T follicular helper cell (primary cell): ENCODE measurements at places on chromosomes 3 and 15.

GRCh38 chr15:70504299-70504951, 258.9 kb downstream of the UACA start:
- no peak for DNase-seq

GRCh38 chr3:78507196-78507984, 1260.4 kb downstream of the ROBO1 start:
- DNase-seq: no peak

GRCh38 chr3:112504123-112504522, 4.9 kb upstream of the BTLA start:
- no peak for DNase-seq

GRCh38 chr3:8489278-8489792, 12.3 kb upstream of the LMCD1 start:
- DNase-seq: no peak

GRCh38 chr15:57323299-57323805, 53.0 kb upstream of the CGNL1 start:
- no peak for DNase-seq

- no peak for DNase-seq
Measured at GRCh38 chr3:62359531-62359930, 13.8 kb downstream of the FEZF2 start.

DNA sequence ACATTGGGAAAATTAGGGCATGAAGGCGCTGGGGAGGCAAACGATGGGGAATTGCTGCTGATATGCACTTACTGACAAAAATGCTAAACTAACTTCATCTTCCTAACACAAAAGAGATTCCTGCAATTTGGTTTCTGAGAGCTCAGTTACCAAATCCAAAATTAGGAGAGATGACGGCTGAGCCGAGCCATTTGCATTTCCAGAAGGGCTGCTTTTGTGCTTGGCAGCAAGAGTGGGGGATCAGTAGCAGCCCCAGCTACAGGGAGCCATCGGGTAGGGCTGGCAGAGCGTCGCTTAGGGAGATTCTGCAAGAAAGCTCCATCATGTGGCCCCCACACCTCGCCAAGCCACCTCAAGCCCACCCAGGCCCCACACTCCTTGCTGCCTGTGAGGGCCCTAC, 16.1 kb upstream of the DUSP7 start:
- DNase-seq: no peak

- DNase-seq: no peak
Measured at GRCh38 chr3:56096999-56097398, 371.3 kb downstream of the ERC2 start.

GRCh38 chr3:38164952-38165721, at the start of gene OXSR1:
Gene OXSR1 (plus strand): TSS chr3:38165537. CDS start chr3:38165877, 340 bp downstream.
- peak; percentile 95 for DNase-seq

GRCh38 chr3:11721479-11721878, 77.8 kb upstream of the VGLL4 start:
- DNase-seq: no peak

GRCh38 chr3:143366672-143367071, 247.1 kb downstream of the CHST2 start:
- no peak for DNase-seq

GRCh38 chr3:171384101-171384891, 75.9 kb downstream of the TNIK start:
- no peak for DNase-seq

DNA sequence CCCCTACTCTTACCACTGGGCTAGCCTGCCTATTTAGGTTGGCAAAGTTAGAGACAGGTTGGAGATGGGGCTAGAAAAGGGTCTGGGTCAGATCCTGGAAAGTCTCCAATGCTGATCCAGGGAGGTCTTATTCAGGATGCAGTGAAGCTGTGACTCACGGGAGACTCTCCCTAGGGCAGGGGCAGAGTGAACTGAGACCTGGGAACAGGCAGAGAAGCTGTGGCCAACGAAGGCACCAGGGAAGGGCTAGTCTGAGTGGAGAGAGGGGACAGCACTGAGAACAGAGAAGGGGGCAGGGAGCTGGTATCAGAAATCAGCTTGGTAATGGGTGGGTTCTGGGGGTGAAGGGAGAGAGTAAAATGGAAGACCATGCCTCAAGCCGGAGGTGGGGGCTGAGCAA, 2.2 kb downstream of the LTF start:
- no peak for DNase-seq

DNA sequence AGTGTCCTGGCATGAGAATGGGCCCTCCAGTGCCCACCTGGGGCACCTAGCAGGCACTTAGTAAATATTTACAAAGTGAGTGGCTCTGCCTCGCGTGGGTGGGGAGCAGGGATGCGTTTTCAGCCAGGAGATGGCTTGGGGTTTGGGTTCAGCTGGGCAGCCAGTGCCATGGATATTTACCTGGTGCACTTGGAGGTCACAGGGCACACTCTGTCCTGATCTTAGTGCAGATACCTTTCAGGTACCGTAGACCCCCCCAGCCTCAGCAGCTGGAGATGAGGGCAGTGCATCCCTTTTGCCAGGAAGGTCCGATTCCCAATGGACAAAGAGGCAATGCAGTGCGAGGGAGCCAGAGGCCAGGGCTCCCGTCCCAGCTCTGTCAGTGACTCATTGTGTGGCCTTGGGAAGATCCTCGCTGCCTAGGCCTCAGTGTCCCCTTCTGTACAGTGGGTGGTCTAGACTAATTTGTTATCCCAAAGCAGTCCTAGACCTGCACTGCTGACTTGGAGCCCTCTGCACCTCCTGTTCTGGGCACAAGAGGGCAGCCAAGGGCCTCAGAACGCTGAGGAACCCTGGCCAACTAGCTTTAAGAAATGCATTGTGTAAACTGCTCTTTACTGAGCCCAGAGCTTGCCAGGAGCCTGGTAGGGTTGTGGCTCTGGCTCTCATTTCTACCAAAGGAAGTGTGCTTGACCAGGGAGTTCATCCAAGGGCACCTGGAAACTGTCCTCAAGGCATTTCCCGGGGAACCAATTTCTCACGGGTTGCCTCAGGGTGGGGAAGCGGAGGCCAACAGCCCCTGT, 16.0 kb downstream of the HDAC11 start:
- peak; percentile 52 for DNase-seq

GRCh38 chr15:47813748-47814384, 96.6 kb downstream of the SEMA6D start:
- DNase-seq: no peak
